Bone marrow (tissue), 2 donors: ENCODE measurements at places on chromosomes 6 and 20.

DNA sequence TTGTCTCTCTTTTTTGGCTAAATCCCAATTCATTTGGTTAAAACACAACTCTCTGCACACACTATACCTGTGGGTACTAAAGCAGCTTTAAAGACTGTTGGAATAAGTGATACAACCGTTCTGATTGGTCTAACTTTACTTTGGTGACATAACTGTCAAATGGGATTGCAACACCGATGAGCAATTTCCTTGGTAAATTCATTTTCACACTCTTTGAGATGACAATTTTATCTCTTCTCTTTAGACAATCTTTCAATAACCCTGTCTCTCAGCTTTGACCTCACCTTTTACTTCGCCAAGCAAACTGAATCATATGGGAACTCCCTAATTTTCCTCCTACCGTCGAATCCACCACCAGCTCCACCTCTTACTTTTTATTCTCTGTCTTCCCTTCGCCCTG is 60.8 kb downstream of the ECT2L start:
- DNase-seq = no peak

DNA sequence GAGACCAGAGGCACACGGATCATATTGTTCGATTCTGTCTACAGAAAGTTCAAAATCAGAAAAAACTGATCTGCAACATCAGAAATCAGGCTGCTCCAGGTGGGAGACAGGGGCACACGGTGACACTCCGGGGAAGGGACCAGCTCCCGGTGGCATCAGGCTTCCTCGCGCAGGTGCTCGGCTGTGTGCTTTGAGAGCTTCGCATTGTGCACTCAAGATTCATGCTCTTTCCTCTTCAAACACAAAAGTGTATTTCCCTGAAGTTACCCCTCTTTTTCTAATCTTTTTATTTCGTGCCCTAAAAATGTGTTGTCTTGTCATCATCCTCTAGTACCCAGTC is 108.1 kb downstream of the DLL1 start:
- DNase-seq = no peak

DNA sequence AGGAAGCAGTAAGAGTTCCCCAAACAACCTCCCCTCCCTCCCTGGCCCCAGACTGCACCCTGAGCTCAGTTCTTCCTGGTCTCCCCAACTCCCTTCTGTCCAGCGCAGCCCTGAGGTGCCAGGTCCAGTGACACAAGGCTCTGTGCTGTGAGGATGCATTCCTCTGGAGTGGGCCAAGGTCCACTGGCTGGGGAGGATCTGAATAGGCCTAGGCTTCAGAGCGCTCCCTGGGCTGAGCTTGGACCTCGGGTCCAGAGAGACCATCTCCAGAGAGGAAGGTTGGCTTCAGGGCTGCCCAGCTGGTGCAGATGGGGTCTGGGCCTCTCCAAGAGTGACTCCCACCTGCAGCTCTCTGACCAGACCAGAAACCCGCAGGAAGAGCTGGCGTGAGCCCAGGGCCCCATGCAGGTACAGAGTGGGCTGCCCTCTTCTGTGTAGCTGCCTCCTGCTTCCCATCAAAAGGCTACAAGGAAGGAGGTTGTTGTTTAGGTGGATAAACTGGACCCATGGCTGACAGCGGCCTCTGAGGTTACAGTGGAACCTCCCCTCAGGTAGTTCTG is 52.3 kb upstream of the MLN start:
- no peak for DNase-seq

- no peak for DNase-seq
These were observed 9.4 kb upstream of the COL9A1 start for GRCh38 chr6:70312165-70312745.

GRCh38 chr20:21019814-21020658 is 86.1 kb downstream of the LINC00237 start:
- DNase-seq = no peak

DNA sequence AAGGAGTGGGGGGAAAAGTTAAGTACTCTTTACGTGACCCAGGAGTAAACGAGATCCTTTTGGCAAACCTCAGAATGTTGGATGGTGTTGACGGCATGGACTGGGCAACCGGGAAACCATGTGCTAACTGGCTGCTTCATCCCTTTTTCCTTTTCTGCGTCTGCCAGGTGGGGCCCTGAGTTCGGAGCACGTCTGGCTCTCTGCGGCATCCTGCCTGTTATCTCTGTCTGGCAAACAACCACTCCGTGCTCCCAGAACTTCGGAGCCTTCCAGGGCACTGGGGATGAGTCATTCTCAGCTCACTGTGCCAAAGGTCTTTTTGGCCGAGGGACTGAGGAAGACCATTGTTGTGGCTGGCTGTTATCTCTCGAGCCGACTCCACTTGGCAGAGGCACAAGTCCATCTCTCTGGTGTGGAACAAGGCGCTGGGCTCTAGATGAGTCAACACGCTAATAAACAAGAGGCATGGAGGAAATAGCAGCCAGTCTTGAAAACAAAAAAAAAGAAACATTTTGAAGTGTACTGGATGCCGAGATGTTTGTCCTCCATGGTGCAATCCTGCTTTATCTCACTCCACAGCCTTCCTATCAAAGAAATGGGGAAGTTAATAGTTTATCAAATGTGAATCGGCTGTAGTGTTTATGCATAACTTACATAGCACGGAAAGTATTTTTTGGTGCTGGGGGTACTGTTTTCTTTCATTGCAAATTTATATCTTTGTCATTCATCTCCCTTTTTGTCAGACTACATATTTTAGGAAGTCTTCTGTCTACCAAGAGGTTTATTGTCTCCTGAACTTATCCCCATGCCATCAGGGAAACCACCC is 64.6 kb upstream of the TXNDC5 start:
- peak; percentile 43 for DNase-seq

DNA sequence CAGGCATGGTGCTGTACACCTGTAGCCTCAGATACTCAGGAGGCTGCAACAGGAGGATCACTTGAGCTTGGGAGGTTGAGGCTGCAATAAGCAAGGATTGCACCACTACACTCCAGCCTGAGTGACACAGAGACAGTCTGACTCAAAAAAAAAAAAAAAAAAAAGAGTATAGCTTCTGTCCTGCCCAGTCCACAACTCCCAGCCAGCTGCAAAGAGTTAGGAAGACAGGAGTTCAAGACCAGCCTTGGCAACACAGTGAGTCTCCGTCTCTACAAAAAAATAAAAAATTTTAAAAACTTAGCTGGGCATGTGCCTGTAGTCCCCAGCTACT is 28.3 kb upstream of the TLDC2 start:
- DNase-seq = no peak

GRCh38 chr20:60137657-60138245 is 179.5 kb downstream of the CDH26 start:
- peak; percentile 11 for DNase-seq

GRCh38 chr20:10559266-10559665 is 114.5 kb downstream of the JAG1 start:
- DNase-seq = no peak

DNA sequence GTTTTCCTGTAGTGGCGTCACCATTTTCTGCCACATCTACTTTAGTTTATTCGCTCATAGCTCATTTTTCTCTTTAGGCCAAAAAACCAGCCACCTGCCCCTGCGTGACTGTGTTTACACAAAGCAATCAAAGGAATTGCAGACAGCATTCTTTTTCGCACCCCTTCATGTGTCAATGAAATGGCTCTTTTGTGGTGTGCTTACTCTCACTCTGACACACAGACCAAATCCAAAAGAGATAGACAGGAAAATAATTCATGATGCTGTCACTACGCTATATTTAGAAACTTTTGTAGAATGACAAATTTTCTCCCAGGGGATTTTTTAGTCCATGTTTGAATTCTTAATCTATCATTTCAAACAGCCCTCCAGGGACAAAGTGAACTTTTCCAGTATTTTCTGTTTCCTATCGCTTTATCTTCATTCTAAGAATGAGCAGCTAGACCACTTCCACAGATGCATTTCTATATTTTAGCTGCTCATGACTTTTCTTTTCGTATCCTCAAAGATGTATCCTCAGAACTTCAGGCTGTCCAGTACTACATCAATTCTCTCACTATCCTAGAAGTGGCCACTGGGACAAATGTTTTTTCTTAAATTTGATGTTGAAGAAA is 37.9 kb upstream of the KHDRBS2 start:
- no peak for DNase-seq

DNA sequence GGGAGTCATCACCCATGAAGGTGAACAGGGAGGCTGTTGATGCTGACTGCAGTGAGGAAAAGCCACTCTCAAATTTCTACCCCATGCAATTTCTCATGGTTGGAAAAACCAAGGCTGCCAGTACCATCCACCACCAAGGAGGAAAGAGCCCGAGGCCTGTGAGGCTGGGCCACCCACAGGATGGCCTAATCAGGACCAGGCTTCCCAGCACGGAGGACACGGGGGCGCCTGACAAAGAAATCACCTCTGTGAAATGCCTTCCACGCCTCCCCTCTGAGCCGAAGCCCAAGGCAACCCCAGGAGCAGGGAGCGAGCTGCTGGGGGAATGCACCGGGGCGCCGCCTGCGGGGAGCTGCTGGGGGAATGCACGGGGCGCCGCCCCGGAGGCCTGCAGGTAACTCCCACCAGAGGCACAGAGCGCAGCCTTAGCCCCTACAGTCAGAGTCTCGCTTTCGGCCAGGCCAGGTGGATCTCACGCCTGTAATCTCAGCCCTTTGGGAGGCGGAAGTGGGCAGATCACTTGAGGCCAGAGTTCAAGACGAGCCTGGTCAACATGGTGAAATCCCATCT is 26.9 kb downstream of the FOXF2 start:
- no peak for DNase-seq

DNA sequence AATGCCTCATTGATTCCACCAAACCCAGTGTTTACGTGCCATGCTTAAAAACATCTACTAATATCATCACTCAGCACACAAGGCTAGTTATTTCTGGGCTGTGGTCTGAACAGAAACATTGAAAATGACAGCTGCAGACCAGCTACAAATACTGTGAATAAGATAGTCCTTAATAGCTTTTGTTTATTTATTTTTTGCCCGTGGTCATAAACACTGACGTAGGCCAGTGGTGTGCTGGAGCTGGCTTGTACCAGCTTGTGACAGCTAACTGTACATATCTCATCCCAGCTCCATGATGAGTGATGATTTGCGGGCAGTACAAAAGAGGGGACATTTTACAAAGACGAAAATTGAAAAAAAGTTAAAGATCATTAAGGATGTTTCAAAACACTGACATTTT is 1057.0 kb downstream of the EPHA7 start:
- DNase-seq = no peak

DNA sequence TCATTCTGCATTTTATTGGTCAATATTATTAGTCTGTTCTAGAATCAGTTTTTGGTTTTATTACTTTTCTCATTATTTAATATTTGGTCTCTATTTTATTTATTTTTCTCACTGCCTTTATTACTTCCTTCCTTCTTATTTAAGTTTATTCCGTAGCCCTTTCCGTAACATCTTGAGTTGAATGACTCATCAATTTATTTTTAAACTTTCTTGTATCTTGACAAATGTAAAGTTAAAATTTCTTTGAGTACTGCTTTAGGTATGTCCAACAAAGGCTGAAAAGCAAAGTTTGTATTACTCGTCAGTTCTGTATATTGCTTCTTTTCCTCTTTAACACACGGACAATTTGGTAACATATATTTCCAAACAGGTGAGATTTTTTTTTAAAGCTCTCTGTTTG is 192.0 kb downstream of the CD109 start:
- no peak for DNase-seq

- no peak for DNase-seq
These were observed 137.9 kb downstream of the PKHD1 start for GRCh38 chr6:51949526-51949925.

GRCh38 chr20:32018269-32019155 is 8.3 kb downstream of the CCM2L start:
- DNase-seq = peak; percentile 26

DNA sequence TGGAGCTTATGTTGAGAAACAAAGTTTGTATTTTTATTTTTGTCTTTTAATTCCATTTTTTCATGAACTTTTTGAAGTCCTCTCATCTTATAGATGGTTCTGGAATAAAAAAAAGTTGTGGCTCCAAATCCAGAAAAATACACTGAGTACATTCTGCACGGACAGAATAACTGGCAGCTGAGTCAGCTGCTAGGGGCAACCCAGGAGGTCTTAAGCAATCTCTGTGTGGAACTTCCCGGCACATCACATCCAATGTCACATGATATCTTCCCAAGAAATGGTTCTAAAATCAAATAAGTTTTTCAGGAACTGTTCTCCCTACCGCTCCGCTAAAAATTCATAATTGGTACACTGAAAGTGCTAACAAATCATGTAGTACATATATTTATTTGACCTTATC is 29.8 kb downstream of the SLC13A3 start:
- no peak for DNase-seq

- no peak for DNase-seq
These were observed 14.7 kb downstream of the FKBP1A start for GRCh38 chr20:1377984-1378734.

GRCh38 chr6:106444777-106445507 is 84.4 kb downstream of the CRYBG1 start:
- no peak for DNase-seq
